Effector memory CD4-positive, alpha-beta T cell (primary cell): ENCODE measurements at places on chromosomes 3 and 15.

DNA sequence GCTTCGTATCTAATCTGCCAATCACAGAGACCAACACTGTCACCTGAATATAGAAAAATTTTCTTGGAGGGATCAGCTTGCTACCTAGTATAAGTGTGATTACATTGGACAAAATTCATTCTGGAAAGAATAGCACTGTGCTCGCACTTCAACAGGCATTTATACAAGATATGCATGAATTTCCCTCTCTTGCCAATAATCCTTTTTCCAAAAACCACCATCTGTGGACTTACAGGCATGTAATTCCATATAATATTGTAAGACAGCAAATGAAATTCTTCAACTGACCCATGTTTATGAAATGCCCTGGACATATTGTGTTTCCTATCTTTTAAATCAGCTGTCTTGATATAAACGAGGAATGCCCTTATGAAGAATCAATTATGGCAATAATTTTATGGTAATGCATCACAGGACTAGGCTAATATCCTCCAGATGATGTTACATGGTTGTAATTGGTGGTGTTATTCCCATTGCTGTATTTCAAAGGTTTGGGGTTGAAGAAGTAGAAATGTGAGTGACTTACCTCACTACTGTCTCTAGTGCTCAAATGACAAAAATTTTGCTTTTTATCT lies 861.4 kb upstream of the NECTIN3 start:
- DNase-seq: no peak
- H3K4me1 ChIP-seq: no peaks in the 10 kb centered on the region
- H3K4me3 ChIP-seq: no peak overlapping the region
- H3K27ac ChIP-seq: no peak overlapping the region
- no peaks in the 10 kb centered on the region for H3K36me3 ChIP-seq
- H3K27me3 ChIP-seq: no peaks in the 10 kb centered on the region

DNA sequence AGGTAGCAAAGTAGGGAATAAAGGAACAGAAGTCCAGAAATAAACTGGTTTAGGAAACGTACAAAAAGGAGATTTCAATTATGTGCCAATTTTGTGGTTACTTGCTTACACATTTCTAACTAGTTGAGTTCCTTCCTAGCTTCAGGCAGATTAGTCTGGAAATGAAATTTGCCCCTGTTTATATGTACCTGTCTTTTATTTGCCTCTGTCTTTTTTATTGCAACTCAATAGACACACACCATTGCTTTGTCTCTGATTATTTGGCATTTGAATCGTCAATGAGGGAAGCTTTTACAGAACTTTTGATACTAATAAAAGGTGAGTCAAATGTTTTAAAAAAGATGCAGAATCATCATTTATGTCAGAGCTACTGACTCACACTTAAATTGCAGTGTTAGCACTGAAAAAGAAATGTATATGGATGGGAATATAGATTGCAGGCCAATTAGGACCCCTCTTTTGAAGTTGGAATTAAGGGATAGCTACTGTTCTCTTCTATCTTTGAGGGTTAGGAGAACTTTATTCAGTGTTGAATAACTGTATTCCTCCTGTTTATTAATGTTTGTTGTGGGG lies 60.5 kb downstream of the TRAK1 start:
- DNase-seq: no peak
- H3K27ac ChIP-seq: no peak overlapping the region
- no peaks in the 10 kb centered on the region for H3K27me3 ChIP-seq
- H3K4me1 ChIP-seq: no peaks in the 10 kb centered on the region

- H3K36me3 ChIP-seq: no peaks in the 10 kb centered on the region
- no peaks in the 10 kb centered on the region for H3K4me1 ChIP-seq
- H3K27ac ChIP-seq: no peak overlapping the region
- no peaks in the 10 kb centered on the region for H3K27me3 ChIP-seq
Observed at GRCh38 chr3:114411811-114412803, 118.3 kb downstream of the TIGIT start.

- DNase-seq: no peak
- H3K27me3 ChIP-seq: no peaks in the 10 kb centered on the region
- H3K36me3 ChIP-seq: no peaks in the 10 kb centered on the region
Observed at GRCh38 chr3:27840807-27841594, 118.9 kb upstream of the EOMES start.

DNA sequence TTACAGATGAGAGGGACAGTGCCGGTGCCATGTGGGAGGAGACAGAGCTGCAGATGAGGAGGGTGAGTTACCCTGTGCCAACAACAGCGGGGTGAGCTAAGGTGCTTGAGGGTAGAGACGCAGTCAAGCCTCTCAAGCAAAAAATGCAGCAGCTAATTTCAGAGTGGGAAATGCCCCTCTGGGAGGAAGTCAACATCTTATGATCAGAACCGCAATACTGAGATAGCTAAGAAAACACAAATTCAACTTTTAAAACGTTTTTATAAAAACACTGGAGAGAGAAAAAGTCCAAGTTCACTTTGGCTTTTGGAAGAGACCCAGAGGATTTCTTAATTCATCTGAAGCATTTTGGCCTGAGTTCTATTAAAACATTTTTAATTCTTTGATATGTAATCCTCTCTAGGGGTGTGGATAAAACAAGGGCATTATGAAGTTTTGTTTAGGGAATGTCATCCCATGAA lies 319.2 kb downstream of the SLC9A9 start:
- H3K27ac ChIP-seq: no peak overlapping the region
- no peak overlapping the region for H3K4me3 ChIP-seq
- DNase-seq: no peak
- H3K36me3 ChIP-seq: no peaks in the 10 kb centered on the region
- H3K27me3 ChIP-seq: no peaks in the 10 kb centered on the region

- no peaks in the 10 kb centered on the region for H3K27me3 ChIP-seq
- H3K4me3 ChIP-seq: no peak overlapping the region
- no peaks in the 10 kb centered on the region for H3K36me3 ChIP-seq
- H3K27ac ChIP-seq: no peak overlapping the region
Observed at GRCh38 chr3:184727357-184728009, 15.6 kb upstream of the MAGEF1 start.

- H3K4me3 ChIP-seq: no peak overlapping the region
- H3K4me1 ChIP-seq: no peaks in the 10 kb centered on the region
- DNase-seq: no peak
Observed at GRCh38 chr3:180265551-180265950, 228.8 kb upstream of the PEX5L start.

GRCh38 chr3:5165698-5166097 lies 21.8 kb upstream of the EDEM1 start:
- no peaks in the 10 kb centered on the region for H3K27me3 ChIP-seq
- H3K36me3 ChIP-seq: no peaks in the 10 kb centered on the region
- DNase-seq: no peak
- no peak overlapping the region for H3K4me3 ChIP-seq
- no peaks in the 10 kb centered on the region for H3K4me1 ChIP-seq

- no peak overlapping the region for H3K4me3 ChIP-seq
- H3K27ac ChIP-seq: no peak overlapping the region
- H3K27me3 ChIP-seq: no peaks in the 10 kb centered on the region
- peaks cover 61% of the 10 kb centered on the region for H3K36me3 ChIP-seq
- no peaks in the 10 kb centered on the region for H3K4me1 ChIP-seq
Observed at GRCh38 chr3:47617086-47618010, 38.7 kb upstream of the CSPG5 start.

- H3K36me3 ChIP-seq: no peaks in the 10 kb centered on the region
- DNase-seq: no peak
- H3K27ac ChIP-seq: no peak overlapping the region
- no peak overlapping the region for H3K4me3 ChIP-seq
Observed at GRCh38 chr3:73516631-73517030, 108.1 kb downstream of the PDZRN3 start.

GRCh38 chr3:119352863-119353527 lies 58.8 kb downstream of the ARHGAP31 start:
- H3K27ac ChIP-seq: no peak overlapping the region
- no peaks in the 10 kb centered on the region for H3K36me3 ChIP-seq
- H3K4me1 ChIP-seq: peaks cover 6% of the 10 kb centered on the region
- DNase-seq: no peak

DNA sequence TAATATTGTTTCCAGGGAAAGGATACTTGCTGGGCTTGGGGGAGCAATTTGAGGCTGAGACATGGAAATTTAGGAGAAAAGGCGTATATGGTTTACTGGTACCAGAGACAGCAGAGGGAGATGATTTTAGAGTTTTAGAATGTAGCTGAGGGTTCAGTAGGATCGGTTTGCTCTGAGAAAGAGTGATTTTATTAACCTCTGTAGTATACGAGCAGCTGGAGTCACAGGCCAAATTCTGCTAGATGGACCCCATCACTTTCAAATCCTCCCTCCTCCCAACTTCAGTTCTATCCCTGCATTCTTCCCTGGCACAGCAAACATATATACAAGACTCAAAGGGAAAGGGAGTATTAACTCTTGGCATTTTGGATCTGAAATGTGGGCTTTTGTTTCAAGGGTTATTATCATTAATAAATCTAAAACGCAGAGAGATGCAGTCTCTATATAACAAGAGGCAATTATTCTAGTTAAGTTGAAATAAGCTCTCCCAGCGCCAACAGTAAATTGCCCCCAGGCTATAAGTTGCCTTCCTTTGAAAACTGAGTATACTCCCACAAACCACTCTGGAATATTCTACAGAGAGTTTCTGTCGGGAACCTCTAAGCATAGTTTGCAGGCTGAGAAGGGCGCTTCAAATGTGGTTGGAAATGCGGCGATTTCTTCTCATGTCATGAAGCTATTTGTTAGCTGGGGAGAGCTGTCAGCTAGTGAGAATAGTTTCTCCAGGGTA lies 5.4 kb downstream of the CRABP1 start:
- peaks cover 18% of the 10 kb centered on the region for H3K27me3 ChIP-seq
- no peak overlapping the region for H3K27ac ChIP-seq
- DNase-seq: no peak
- no peaks in the 10 kb centered on the region for H3K36me3 ChIP-seq

DNA sequence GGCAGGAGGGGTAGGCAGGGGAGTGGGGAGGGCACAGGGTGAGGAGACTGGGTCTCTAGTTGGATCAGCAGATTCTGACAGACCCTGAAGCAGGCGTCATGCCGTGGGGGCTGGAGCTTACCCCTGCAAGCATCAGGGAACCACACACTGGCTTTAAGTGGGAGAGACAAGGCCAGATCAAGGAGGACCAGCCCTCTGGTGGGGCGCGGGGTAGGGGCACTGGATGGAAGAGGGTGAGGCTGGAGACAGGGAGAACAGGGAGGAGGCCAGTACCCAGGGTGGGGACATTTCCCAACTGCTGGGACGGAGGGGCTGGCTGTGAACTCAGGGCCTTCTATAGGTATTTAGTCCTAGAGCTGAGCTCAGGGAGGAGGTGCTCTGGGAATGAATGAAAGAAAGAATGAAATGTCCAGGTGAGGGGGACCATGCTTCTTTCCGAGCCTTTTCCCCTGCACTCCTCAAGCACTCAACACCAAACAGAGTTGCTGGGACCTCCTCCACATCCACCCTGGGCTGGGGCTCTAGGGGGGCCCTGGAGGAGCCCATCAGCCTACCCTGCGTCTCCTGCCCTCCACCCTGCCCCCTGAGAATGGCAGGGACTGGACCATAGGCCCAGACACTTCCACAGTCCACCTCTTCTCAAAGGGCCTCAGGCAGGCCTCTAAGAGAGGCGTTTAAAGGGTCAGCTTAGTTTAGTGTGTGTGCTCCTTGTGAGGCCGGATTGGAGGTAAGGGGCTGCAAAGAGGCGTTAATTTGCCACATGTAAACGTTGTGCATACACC lies 49.0 kb upstream of the FGD5 start:
- no peak for DNase-seq
- no peaks in the 10 kb centered on the region for H3K27me3 ChIP-seq
- no peak overlapping the region for H3K4me3 ChIP-seq
- H3K4me1 ChIP-seq: no peaks in the 10 kb centered on the region
- no peak overlapping the region for H3K27ac ChIP-seq

DNA sequence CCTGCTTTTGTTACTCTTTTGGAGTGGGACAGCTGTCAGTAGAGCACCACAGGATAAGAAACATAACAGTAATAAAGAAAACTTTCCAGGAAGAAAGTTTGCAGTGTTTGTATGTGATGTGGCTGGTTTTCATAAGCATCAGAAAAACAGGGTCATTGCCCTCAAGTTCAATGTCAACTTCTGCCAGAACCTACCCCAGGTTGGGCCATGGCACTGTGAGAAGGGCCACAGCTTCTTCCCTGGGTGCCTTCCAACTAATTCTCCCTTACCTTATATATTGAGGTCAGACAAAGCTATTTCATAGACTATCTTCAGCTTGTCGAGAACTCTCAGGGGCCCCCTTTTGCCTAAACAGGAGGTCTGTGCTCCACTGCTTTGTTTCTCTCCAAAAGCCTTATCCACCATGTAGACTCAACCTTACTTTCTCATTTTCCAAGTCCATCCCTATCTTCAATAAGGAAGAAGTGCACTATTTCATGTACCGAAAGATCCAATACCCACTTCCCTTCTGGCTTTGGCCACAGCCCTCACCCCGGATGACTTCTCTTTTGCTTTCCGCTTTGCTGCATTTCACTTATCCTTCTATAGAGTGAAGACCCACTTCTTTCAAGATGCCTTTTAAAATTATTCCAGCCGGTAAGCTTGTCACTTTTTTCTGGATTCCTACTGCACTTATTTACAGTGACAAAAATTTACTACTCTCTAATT lies 38.2 kb upstream of the PLCL2 start:
- H3K27me3 ChIP-seq: no peaks in the 10 kb centered on the region
- H3K27ac ChIP-seq: no peak overlapping the region
- DNase-seq: no peak
- no peaks in the 10 kb centered on the region for H3K36me3 ChIP-seq
- no peak overlapping the region for H3K4me3 ChIP-seq

DNA sequence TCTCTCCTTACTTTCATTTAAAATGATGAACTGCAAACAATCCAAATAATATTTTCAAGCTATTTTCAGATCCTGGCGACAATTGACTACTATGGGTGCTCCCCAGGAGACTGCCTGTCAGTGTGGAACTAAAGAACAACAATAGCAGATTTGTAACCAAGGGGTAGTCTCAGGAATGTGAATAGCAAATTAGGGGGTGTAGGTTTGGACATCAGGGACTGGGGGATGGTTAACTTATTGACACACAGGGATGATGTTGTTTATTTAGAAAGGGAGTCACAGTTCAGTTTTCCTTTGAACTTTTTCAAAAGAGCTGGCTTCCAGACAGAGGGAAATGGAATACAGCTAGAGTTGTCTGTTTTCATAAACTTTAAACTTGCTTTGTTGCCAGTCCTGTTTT lies 229.8 kb downstream of the LRTM1 start:
- no peak for DNase-seq
- no peaks in the 10 kb centered on the region for H3K36me3 ChIP-seq

DNA sequence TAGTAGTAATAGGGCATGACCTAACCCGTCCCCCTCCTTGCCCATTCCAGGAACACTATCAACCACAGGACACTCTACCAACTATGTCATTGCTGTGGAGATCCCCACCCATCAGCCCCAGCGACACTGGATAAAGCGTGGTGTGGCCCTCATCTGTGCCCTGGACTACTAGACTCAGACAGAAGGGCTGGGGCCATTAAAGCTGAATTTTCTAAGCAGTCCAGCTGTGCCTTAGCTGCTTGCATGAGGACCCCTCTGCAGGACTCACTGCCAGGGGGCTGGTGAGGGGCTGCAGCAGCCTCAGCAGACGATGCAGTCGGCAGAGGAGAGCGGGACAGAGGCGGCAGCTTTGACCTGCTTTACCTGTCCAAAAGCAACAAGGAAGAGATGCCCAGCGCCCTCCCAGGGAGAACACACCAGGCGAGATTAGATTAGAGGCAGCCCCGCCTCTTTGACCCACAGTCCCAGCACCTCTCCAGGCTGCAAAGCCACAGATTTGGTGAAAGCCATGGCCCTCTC lies 44.6 kb downstream of the SEMA3G start:
- peaks cover 53% of the 10 kb centered on the region for H3K36me3 ChIP-seq
- no peak overlapping the region for H3K27ac ChIP-seq
- no peaks in the 10 kb centered on the region for H3K4me1 ChIP-seq
- H3K27me3 ChIP-seq: no peaks in the 10 kb centered on the region
- no peak for DNase-seq
- H3K4me3 ChIP-seq: no peak overlapping the region
